ENCODE measurements at places on chromosomes 2 and 18. TPM values are rescaled to one million over a fixed set of nuclear protein-coding genes. Genes with fewer than 3 reads are reported as not detected.

- no peak overlapping the region for H3K4me3 ChIP-seq
- no peaks in the 10 kb centered on the region for H3K4me1 ChIP-seq
- no peak overlapping the region for H3K27ac ChIP-seq
- DNase-seq: no peak
These were observed 348.0 kb downstream of the DLGAP1 start for GRCh38 chr18:4107049-4107467.

DNA sequence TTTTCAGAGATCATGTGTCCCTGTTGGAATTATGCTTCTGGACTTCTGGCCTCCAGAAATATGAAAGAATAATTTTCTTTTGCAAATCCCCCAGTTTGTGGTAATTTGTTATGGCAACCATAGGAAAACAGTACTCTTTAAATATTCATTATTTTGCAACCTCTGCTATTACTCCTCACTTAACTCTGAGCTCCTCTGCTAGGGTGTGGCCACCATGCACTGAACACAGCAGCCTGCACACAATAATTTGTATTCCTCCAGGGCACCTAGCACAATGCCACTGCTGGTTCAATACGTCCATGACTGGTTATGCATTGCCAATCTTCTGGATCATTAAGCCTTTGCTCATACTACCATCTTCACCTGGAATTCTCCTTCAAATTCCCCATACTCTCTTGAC, 232.0 kb downstream of the CNTNAP5 start:
- H3K27me3 ChIP-seq: no peaks in the 10 kb centered on the region
- no peaks in the 10 kb centered on the region for H3K4me1 ChIP-seq
- no peak for DNase-seq
- no peaks in the 10 kb centered on the region for H3K36me3 ChIP-seq

- H3K36me3 ChIP-seq: no peaks in the 10 kb centered on the region
- no peak for DNase-seq
- H3K4me3 ChIP-seq: no peak overlapping the region
- no peaks in the 10 kb centered on the region for H3K4me1 ChIP-seq
- H3K27me3 ChIP-seq: no peaks in the 10 kb centered on the region
These were observed 94.5 kb upstream of the TMEM178A start for GRCh38 chr2:39571111-39571731.

Gene ZNF892
- 16.5 TPM for total RNA-seq

Gene DPYSL5
- 0.83 TPM for total RNA-seq

DNA sequence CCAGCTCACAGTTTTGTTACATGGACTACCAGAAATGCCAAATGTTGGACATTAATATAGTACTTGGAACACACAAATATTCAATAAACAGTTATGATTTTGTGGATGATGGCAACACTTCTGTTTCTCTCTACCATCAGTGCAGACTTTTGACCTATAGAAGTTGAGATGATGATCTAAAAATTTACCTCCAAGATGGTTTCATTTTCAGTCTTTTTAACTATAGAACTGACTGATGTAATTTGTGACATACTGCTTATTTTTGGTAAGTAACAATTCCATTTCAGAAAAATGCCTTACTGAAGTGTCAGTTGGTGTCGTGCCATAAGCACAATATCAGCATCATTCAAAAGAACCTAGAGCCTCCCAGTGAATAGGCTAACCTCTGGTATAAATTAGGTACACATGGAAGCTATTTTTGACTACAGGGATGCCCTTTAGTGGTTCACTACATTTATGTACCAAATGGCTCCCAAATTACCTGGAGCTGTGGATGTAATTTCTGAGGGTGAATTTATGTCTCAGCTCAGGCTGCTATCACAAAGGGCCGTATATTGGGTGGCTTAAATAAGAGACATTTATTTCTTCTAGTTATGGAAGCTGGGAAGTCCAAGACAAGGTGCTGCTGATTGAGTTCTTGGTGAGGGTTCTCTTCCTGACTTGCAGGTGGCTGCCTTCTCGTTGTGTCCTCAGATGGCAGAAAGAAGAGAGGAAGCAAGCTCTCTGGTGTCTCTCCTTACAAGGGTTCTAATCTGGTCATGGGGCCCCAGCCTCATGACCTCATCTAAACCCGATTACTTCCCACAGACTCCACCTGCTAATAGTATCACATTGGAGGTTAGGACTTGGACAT, 66.5 kb downstream of the ALPK2 start:
- H3K4me1 ChIP-seq: no peaks in the 10 kb centered on the region
- H3K4me3 ChIP-seq: no peak overlapping the region
- H3K27me3 ChIP-seq: no peaks in the 10 kb centered on the region

GRCh38 chr2:65278531-65278981, 50.9 kb downstream of the ACTR2 start:
- no peak overlapping the region for H3K27ac ChIP-seq
- H3K4me1 ChIP-seq: no peaks in the 10 kb centered on the region
- DNase-seq: no peak

- DNase-seq: no peak
- no peaks in the 10 kb centered on the region for H3K4me1 ChIP-seq
- H3K36me3 ChIP-seq: no peaks in the 10 kb centered on the region
- H3K27me3 ChIP-seq: no peaks in the 10 kb centered on the region
These were observed 23.9 kb upstream of the GNAL start for GRCh38 chr18:11665146-11665545.

GRCh38 chr2:213104092-213104902, 47.1 kb downstream of the IKZF2 start:
- no peak overlapping the region for H3K27ac ChIP-seq
- no peaks in the 10 kb centered on the region for H3K27me3 ChIP-seq
- H3K36me3 ChIP-seq: no peaks in the 10 kb centered on the region
- DNase-seq: no peak
- H3K4me1 ChIP-seq: no peaks in the 10 kb centered on the region
- H3K4me3 ChIP-seq: no peak overlapping the region

DNA sequence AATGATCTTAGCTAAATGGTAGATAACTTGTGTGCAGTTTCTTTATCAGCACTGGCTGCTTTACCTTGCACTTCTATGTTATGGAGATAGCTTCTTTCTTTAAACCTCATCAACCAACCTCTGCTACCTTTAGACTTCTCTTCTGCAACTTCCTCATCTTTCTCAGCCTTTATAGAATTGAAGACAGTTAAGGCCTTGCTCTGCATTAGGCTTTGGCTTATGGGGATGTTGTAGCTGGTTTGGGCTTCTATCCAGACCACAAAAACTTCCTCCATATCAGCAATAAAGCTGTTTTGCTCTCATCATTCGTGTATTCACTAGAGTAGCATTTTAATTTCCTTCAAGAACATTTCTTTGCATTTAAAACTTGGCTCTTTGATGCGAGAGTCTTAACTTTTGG, 123.7 kb downstream of the PIK3C3 start:
- no peak overlapping the region for H3K4me3 ChIP-seq
- H3K36me3 ChIP-seq: no peaks in the 10 kb centered on the region
- no peak overlapping the region for H3K27ac ChIP-seq
- H3K4me1 ChIP-seq: no peaks in the 10 kb centered on the region

DNA sequence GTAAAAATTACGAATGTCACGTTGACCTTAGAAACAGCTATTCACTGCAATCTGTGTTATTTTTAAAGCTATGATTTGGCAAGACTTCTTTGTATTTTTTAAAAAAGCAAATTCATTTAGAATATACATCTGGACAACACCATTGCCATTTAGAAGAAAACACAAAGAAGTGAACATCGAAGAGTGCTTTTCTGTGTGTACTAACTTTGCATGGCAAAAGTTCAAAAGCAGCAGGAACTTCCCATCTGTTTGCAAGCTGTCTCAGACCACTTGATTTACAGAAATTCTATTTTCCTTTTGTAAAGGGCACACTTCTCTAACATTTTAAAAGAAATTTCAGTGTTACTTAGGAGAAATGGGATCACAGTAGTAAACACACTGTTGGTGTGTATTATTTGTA, 145.9 kb downstream of the CALCRL start:
- no peaks in the 10 kb centered on the region for H3K27me3 ChIP-seq
- no peak for DNase-seq
- no peaks in the 10 kb centered on the region for H3K36me3 ChIP-seq
- no peaks in the 10 kb centered on the region for H3K4me1 ChIP-seq
- no peak overlapping the region for H3K27ac ChIP-seq

- no peaks in the 10 kb centered on the region for H3K27me3 ChIP-seq
- H3K4me3 ChIP-seq: no peak overlapping the region
- H3K27ac ChIP-seq: no peak overlapping the region
- H3K36me3 ChIP-seq: no peaks in the 10 kb centered on the region
- no peak for DNase-seq
These were observed 73.2 kb upstream of the NRP2 start for GRCh38 chr2:205609113-205609512.

GRCh38 chr2:197131558-197131855, 179.1 kb downstream of the ANKRD44 start:
- no peaks in the 10 kb centered on the region for H3K36me3 ChIP-seq
- H3K4me3 ChIP-seq: no peak overlapping the region
- DNase-seq: no peak

Gene GAREM2
- total RNA-seq: not detected

GRCh38 chr2:212489719-212490346, 48.8 kb downstream of the ERBB4 start:
- no peaks in the 10 kb centered on the region for H3K27me3 ChIP-seq
- no peak overlapping the region for H3K27ac ChIP-seq
- no peak overlapping the region for H3K4me3 ChIP-seq
- no peak for DNase-seq

DNA sequence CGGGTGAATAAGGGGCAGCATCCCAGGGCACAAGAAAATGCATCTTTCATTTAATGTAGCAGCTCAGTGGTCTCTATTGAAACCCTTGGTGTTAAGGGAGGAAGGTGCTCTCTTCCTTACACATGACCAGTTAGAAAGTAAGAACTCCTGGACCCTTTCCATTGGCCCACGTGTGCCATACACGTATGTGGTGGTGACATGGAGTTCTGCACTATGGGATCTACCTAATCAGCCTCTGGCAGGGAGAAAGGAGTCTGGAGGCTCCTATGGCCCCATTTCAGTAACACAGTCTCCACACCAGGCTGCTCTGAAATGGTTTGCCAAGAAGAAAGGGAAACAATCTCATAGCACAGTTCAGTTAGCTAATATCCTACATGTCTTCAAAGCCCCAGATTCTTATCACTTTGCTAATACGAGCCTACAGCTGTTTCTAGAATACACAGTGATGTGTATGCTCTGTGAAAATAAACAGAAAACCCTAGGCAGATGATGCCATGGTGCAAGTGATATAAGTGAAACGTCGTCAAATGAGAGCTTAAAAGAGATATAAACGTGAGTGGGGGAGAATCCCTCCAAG, 7.0 kb downstream of the EFEMP1 start:
- no peaks in the 10 kb centered on the region for H3K4me1 ChIP-seq
- no peak overlapping the region for H3K27ac ChIP-seq
- H3K4me3 ChIP-seq: no peak overlapping the region
- no peaks in the 10 kb centered on the region for H3K36me3 ChIP-seq
- DNase-seq: no peak
- H3K27me3 ChIP-seq: no peaks in the 10 kb centered on the region

DNA sequence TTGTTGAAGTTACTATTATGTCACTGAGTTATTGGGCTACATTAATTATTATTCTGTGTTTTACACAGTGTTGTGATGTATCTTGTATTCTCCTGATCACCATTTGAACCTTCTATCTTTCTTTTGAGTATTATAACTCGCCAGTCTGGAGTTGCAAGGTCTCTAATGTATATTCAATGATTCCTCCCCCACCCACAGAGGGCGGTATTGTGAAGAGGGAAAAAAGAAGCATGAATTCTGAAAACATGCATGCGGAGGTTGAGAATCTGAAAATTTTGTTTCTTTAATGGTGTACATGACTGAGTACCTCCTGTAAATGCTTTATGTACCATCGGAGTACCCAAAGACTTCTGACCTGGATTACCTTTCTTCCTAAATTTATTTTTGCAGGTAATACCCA, 266.6 kb downstream of the NR4A2 start:
- H3K27ac ChIP-seq: no peak overlapping the region
- H3K4me1 ChIP-seq: no peaks in the 10 kb centered on the region
- no peaks in the 10 kb centered on the region for H3K36me3 ChIP-seq
- H3K4me3 ChIP-seq: no peak overlapping the region

DNA sequence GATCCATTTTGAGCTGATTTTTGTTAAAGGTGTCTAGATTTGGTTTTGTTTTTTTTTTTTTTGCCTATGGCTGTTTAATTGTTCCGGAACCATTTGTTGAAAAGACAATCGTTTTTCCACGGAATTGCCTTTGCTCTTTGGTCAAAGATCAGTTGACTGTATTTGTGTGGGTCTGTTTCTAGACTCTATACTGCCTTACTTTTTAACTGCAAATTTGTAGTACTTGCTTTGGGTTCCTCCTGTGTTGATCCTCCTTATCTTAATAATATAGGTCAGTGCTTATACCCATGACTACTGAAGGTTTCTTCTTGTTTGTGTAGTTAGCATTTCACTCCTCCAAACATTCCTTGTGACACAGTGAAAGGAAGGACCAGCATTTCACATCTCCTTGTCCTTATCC, 30.4 kb downstream of the CERS6 start:
- H3K4me1 ChIP-seq: no peaks in the 10 kb centered on the region
- no peak overlapping the region for H3K27ac ChIP-seq

GRCh38 chr2:120206022-120206581, 17.1 kb downstream of the TMEM185B start:
- H3K27ac ChIP-seq: no peak overlapping the region
- no peaks in the 10 kb centered on the region for H3K4me1 ChIP-seq
- no peak overlapping the region for H3K4me3 ChIP-seq
- H3K27me3 ChIP-seq: no peaks in the 10 kb centered on the region
- no peaks in the 10 kb centered on the region for H3K36me3 ChIP-seq

Gene MRPS5
- 67.3 TPM for total RNA-seq

Gene FEV
- 5.1 TPM for total RNA-seq

Gene MAP2
- total RNA-seq: 0.70 TPM

DNA sequence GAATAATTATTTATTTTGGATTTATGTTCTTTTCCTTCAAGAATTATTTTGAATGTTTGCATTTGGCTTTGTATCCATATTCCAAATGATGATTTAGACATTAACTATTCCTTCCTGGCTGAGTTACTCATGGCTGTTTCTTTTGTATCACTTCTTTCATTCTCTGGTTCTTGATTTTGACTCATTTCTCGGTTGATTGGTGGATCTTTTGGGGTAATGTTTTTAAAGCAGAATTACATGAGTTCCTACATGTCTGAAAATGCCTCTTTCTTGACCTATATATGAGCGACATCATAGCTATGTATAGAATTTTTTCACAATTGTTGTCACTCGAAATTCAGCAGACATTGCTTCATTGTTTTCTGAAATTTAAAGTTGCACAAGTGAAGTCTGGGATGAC, 39.5 kb downstream of the CYP26B1 start:
- no peaks in the 10 kb centered on the region for H3K4me1 ChIP-seq
- DNase-seq: no peak
- H3K27me3 ChIP-seq: no peaks in the 10 kb centered on the region
- no peaks in the 10 kb centered on the region for H3K36me3 ChIP-seq
- H3K4me3 ChIP-seq: no peak overlapping the region

- no peaks in the 10 kb centered on the region for H3K4me1 ChIP-seq
- H3K27me3 ChIP-seq: no peaks in the 10 kb centered on the region
- no peaks in the 10 kb centered on the region for H3K36me3 ChIP-seq
These were observed 33.2 kb downstream of the ANKRD29 start for GRCh38 chr18:23629444-23629946.

GRCh38 chr2:62473246-62473827, 32.7 kb downstream of the TMEM17 start:
- DNase-seq: no peak
- no peaks in the 10 kb centered on the region for H3K36me3 ChIP-seq
- H3K4me3 ChIP-seq: no peak overlapping the region
- H3K4me1 ChIP-seq: no peaks in the 10 kb centered on the region
- no peak overlapping the region for H3K27ac ChIP-seq
